Gastrocnemius medialis (tissue), 4 donors: ENCODE measurements at places on chromosomes 4 and X. TPM values are rescaled to one million over a fixed set of nuclear protein-coding genes. Genes with fewer than 3 reads are reported as not detected.

- DNase-seq = no peak
Measured at GRCh38 chr4:101400096-101400495, 52.8 kb upstream of the PPP3CA start.

DNA sequence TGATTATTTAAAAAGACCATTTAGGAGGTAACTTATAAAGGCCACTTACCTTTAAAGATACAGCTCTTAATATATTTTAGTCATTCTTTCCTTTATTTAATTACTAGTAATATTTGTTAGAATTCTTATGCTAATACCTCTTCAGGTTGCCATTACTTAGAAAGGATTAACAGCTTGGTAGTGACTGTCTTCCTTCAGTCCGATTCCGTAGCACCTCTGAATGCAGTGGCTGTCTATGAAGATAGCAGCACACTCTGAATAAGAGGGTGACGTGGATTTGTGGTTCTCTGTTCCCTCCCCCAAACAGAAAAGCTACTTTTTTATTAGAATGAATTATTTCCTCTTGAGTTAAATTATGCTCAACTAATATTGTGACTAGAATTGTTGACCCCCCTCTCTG, 92.6 kb upstream of the TENM3 start:
- no peak for DNase-seq

DNA sequence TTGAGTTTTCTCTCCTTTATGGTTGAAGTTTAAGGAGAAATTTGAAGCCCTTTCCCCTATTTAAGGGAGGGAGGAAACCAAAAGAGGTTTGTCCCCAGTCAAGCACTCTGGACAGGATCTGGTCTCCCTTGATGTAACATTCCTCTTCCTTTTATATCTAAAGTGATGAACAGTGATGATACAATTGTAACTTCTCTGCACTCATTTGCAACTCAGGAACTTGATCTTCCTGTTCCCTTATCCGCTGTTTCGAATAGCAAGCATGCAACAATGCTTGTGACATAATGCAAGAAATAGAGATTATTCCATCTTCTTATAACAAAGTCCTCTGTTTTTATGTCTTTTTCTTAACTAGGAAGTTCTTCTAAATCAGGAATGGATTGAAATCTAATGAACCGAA, 18.3 kb downstream of the ALPK1 start:
- no peak for DNase-seq

- DNase-seq = no peak
Measured at GRCh38 chr4:153518637-153519389, 52.7 kb downstream of the TMEM131L start.

DNA sequence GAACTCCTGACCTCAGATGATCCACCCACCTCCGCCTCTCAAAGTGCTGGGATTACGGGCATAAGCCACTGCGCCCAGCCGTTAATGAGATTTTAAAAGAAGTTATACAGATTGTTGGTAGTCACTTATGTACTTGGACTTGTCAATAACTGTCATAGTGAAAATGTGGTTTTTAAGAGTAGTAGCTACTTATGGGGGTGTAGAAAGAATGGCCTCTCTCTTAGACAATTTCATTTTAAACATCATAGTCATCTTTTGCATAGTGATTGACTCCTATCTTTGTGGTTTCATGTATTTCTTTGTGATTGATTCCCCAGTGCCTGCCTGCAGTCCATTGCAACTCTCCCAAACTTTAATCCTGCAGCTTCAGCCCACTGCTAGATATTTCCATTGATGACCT, 17.4 kb downstream of the FAM199X start:
- DNase-seq = no peak

DNA sequence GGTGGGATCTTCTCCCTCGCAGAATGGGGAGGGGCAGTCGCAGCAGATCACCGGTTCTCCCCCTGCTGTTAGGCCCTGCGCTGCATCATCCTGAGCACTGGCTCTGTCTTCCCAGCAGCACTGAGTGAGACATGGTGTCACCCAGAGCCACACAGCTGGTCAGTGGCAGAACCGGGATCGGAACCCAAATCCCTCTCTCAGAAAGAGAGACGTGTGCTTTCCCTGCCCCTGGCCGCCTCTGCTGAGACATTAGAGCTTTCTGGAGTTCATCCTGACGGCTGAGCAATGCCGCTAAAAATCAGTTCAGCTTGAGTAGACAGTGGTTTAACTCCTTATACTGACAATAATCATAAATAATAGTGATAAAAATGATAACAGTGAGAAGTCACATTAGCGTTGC, 87.9 kb downstream of the EVC start:
- DNase-seq = no peak

DNA sequence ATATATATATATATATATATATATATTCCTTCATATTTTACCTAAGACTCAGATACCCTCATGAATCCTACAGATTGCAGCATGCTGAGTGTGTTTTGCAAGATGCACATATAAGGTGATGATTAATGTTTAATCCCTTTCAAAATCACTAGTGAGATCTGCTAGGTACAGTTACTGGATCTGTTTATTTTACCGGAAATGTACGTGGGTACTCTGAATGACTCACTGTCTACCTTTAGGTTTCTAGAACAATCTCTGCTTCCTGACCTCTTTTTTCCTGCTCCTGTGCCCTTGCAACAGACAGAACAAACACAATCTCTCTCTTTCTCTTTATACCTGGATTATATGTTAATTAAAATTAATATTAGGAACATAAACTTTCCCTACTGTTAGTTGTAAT, 379.6 kb downstream of the FAM133A start:
- DNase-seq = no peak

DNA sequence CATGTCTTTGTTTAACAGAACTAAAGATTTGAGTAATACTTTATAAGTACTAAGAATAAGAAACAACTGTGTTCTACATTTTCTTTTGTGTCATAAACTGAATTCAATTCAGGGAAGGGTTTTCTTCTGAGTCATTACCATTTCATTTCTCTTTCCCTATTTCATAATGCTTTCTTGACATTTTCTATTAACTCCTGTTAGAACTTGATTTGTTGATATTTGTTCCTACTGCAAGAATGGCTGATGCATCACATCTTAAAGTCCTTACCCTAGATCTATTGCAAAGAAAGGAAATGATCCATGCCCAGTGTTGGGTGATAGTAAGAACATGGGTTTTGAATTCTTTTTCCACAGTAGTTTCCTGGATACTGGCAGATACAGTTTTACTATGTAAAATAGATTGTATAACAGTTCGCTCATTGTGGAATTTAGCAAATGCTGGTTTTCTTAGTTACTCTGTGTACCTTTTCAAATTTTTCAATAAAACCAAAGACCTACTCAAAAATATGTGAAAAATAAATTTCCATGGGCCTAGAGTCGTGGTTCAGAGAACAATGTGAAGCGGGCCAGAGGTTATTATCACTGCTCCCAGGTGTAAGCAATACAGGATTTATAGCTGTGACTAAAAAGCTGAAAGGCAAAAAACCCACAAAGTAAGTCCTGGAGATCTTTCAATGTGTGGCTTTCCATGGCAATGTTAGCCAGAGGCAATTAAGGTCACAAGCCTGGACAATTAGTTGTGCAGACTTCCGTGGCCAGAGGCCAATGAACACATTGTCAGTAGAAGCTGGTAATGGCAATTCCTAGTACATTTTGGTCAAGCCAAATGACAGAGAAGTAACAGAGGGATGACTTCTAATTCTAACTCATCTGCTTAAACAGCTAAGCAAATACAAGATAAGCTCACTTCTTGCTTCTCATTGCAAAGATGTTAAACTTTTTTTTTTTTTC, 127.3 kb upstream of the FAT4 start:
- no peak for DNase-seq

DNA sequence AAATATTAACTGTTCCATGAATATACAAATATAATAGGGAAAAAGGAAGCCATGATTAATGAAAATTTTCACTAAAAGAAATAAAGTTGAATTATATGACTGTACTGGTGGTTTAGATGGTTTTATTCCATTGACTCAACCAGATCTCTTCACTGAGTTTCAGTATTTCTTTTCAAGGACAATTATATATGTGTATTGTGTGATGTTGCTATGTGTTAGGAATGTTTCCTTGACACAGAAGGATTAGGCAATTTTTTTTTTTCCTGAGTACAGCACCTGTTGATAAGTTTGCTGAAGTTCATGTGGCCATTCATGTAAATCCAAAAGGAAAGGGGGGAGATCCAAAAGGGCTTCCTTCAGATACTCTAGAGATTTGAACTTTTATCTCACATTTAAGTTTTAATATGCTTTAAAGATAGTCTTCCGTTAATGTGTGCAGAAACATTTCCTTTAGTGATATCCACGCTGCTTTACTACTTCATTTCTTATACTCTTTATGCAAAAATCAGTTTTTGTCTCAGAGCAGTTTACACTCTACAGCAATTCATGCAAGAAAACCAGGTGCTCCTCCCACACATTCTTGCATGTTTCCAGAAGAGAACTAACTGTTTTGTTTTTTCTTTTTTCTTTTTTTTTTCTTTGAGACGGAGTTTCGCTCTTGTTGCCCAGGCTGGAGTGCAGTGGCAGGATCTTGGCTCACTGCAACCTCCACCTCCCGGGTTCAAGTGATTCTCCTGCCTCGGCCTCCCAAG, 249.1 kb downstream of the RPA4 start:
- no peak for DNase-seq

- DNase-seq = no peak
Measured at GRCh38 chrX:3521396-3521795, 174.9 kb upstream of the MXRA5 start.

- DNase-seq = no peak
Measured at GRCh38 chr4:81486502-81486901, 14.8 kb upstream of the RASGEF1B start.

DNA sequence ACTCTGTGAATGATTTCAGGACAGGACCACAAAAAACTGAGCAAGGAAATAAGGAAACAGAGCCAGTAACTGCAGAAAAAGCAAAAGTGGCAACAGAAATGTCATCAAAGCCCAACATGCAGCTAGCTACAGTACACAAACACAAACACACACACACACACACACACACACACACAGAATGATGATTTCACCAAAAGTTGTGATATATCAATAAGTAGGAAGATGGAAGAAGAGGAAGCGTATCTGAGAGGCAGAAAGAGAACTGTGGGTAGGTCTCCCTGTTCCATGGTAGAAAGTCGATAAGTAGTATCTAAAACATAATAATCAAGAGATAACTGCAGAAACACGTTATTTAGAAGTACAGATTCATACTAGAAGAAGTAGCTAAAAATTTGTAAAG, 148.3 kb downstream of the MGST2 start:
- no peak for DNase-seq

- DNase-seq = no peak
Measured at GRCh38 chr4:39337841-39338240, 28.3 kb downstream of the RFC1 start.

- DNase-seq = no peak
Measured at GRCh38 chr4:11626066-11626465, 197.4 kb upstream of the HS3ST1 start.

- no peak for DNase-seq
Measured at GRCh38 chr4:182855312-182855711, 61.9 kb downstream of the DCTD start.

DNA sequence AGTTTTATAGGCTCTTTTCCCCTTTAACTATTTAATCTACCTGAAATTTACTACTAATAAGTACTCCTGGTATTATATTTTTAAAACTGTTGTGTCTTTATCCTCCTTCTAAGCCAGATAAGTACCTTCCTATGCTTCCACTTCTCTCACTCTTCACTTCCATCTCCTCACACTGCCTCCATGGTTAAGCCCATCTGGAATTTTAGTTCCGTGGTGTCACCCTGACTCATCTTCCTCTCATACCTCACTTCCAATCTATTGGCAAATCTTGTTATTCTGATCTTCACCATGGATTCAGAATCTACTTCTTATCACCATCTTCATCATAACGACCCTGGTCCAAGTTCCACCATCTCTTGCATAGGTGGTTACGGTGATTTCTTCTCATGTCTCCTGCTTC, 32.7 kb upstream of the DAPP1 start:
- no peak for DNase-seq

- DNase-seq = no peak
Measured at GRCh38 chr4:142574306-142574705, 271.8 kb downstream of the INPP4B start.

- DNase-seq = no peak
Measured at GRCh38 chrX:261919-262352, 19.2 kb upstream of the PLCXD1 start.

GRCh38 chr4:102665527-102665926, 95.2 kb downstream of the MANBA start:
- no peak for DNase-seq

DNA sequence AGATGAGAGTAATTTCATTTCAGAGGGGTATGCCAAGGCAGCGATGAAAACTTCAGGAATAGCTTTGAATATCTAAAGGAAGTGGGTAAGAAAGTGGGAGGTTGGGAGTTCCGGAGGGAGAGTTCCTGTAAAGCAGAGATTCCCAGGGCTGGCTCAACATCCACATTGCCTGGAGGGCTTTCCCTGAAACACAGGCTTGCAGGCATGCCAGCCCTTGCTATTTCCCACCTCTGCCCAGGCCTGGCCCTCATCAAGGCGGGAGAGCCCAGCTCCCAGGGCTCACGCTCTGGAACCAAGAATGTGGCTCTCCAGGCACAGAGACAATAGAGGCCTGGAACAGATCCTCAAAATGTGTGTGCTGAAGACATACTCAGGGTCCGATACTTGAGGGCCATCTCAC, 43.8 kb upstream of the CLDN34 start:
- no peak for DNase-seq

DNA sequence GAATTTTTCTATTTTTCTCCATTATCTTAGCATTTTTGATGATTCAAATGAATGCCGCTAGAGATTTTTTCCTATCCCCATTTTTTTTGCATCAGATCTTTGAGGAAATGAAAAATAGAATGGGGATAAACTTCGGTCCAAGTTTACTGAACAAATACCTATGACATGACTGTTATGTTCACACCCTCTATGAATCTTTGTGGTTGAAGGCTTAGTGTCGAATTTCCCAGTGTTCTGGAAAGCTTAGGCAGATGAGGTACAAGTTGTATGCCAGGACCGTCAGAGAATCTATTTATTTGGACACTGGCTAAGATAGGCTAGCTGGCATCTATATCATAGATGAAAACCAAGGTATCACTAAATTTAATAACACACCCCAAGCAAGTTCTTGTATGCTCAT, 123.4 kb downstream of the SPCS3 start:
- no peak for DNase-seq

GRCh38 chr4:170030121-170030520, 3.9 kb upstream of the MFAP3L start:
- no peak for DNase-seq

The SMARCA5 gene
- total RNA-seq = 26.2 TPM

The GPM6B gene
- total RNA-seq = 6.5 TPM

The RS1 gene
- not detected for total RNA-seq

The PPP2R2C gene
- 0.56 TPM for total RNA-seq

The NAAA gene
- total RNA-seq = 52.9 TPM

The ARHGAP4 gene
- 4.4 TPM for total RNA-seq

The MID2 gene
- 25.4 TPM for total RNA-seq

The IL1RAPL1 gene
- not detected for total RNA-seq

The CABS1 gene
- total RNA-seq = not detected

The FBXL5 gene
- total RNA-seq = 106 TPM
